ENCODE measurements at places on chromosomes 7 and 10.

GRCh38 chr7:92824901-92825480 lies 11.4 kb downstream of the CDK6 start:
- DNase-seq = no peak

DNA sequence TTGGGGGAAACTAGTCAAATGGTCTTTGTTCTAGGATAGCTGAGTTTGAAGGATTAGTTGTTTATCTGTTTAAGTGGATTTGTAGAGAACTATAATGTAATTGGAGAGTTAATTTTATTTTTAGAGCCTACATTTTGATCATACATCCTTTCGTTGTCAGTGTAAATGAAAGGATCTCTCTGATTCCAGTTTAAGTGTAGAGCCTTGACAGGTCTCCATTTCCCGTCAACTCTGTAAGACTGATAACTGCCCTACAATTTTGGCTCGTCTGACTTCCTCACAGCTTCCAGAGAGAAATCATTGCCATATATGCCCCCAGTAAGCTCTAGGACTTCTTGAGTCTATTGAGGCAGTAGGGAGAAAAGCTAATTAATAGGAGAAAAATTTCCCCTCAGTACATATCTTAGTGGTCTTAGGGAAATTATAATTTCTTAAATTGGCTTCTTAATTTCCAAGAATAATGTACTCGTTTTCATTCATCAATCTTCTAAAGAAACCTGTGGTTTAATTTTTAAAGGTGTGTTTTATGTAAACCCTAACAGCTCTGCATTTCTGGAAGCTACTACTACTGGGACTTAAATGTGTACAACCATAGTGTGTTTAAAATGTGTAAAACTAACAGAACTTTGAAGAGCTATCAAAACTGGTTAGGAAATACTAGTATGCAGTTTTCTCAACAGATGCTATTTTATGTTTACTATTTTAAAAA lies 3.8 kb downstream of the KMT2E start:
- peak; percentile 44 for DNase-seq

DNA sequence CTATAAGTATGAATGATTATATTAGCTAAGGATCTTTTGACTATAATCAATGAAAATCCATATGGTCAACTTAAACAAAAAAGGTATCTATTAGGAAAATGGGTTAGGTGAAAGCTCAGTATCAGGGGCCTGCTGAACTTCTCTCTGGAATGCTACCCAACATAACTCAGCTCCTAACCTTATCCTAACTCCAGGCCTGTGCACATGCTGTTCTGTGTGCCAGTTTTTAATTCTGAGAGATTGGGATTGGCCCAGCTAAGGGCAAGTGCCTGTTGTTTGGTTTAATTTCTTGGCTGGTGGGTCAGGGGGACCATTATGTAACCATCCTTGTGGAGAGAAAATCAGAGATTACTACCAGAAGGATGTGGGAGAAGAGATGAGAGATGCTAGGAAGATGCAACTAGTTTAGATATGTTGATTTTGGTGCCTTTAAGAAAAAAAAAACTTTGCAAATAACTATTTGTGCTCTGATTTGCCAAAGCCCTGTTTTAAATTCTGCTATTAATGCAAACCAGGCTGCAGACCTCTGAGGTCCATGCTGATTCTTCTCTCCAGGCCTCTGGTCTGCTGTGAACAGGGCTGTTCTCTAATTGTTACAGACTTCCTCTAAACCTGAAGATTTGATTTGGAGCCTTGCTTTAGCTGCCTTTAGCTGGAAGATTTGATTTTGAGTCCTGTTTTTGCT lies 23.9 kb upstream of the HDAC9 start:
- DNase-seq = no peak

DNA sequence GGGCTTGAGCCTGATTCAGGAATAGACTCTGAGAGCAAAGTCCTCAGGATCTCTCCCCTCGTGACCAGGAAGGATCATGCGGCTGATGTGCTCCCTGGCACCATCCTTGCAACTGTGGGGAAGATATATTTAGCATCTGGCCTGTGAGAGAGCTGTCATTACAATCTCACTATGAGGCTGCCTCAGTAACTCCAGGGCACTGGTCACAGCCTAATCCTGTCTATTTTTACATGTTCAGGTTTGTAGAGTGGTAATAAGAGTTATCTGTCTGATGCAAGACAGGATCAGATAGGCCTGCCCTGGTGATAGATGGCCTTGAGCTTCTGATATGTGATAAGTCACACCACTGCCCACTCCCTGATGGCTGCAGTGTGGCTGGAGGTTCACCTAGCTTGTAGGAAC lies 50.7 kb downstream of the PPP1R3C start:
- no peak for DNase-seq

DNA sequence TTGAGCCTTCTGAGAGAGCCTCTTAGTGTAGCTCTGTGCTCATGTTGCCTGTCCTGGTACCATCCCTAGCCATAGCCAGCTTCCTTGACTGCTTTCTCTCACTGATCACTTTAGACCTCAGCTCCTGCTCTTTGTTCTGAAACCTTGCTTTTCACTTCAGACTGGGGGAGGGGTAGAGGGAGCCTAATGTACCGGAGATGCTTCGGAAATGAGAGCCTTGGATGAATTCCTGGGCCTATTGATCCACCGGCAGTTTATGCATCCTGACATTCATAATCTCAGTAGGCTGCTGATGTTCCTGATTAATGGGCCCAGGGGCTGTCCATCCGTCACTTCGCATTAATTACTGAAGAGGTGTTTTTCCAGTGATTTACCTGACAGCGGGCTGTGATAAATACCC lies 38.8 kb downstream of the R3HCC1L start:
- DNase-seq = no peak

DNA sequence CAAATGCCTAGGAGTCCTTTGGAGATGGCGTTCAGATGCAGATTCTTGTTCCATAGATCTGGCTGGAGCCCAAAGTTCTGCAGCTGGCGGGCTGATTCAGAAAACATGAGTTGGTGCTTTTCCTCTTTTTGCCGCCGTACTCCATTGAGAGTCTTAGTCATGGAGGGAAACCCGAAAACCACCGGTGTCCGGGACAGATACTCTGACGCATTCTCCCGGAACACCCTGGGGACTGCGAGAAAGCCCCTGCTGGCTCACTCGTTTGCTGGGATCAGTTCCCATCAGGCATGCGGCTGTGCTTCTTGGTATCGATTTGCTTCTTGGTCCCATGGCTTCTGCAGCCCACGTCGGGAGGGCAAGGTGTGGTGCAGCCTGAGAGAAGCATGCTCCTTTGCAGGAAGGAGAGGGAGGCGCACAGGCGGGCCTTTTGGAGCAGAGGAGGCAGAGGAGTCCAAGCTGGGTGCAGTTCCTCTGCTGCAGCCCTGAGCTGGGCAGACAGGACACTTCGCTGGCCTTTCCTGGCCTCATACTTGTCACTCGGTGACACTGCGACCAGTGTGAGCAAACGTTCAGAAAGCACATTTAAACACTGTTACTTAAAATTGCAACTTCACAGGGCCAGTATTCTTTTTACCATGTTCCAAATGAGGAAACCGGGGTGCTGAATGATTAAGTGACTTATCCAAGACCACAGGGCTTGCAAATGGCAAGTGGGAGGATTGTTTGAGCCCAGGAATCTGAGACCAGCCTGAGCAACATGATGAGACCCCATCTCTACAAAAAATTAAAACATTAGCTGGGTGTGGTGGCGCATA lies 30.6 kb upstream of the PFKFB3 start:
- no peak for DNase-seq

DNA sequence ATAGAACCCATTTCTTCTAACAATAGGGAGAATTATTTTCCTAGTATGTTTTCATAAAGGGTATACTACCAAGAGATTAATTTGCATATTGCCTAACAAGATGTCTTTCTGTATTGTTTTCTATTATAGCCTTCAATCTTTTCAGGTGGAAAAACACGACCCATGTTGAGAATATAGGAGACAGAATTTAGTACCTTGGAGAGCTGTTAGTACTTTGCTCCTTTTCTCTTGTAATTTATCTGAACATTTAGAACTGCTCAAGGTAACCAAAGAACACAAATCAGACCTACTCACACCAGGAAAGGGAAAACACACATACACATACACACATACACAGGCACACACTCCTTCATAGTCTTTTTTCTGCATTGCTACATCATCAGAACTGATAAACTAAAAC lies 7.8 kb upstream of the TRDMT1 start:
- no peak for DNase-seq

DNA sequence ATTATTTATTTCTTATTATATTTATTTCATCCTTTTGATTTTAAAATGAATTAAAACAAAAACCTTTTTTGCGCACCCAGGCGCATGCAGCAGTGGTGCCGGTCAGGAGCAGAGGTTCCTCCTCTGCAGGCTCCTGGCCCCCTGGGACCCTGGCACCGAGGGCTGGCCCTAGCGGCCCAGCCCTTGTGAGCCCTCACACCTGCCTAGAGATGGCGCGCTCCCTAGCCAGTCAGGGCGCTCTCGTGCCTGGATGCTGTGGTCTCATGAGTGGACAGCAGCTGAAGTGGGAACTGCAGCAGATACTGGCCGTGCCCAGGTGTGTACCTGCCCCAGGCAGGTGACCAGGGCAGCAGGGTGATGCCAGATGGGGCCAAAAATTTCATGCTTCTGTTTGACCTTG lies 13.8 kb downstream of the RET start:
- DNase-seq = no peak

GRCh38 chr10:26970667-26971066 lies 109.9 kb upstream of the ABI1 start:
- DNase-seq = no peak

- no peak for DNase-seq
Measured at GRCh38 chr10:109846832-109847231, 76.5 kb downstream of the XPNPEP1 start.

- DNase-seq = no peak
Measured at GRCh38 chr10:94194256-94194655, 168.5 kb downstream of the NOC3L start.

DNA sequence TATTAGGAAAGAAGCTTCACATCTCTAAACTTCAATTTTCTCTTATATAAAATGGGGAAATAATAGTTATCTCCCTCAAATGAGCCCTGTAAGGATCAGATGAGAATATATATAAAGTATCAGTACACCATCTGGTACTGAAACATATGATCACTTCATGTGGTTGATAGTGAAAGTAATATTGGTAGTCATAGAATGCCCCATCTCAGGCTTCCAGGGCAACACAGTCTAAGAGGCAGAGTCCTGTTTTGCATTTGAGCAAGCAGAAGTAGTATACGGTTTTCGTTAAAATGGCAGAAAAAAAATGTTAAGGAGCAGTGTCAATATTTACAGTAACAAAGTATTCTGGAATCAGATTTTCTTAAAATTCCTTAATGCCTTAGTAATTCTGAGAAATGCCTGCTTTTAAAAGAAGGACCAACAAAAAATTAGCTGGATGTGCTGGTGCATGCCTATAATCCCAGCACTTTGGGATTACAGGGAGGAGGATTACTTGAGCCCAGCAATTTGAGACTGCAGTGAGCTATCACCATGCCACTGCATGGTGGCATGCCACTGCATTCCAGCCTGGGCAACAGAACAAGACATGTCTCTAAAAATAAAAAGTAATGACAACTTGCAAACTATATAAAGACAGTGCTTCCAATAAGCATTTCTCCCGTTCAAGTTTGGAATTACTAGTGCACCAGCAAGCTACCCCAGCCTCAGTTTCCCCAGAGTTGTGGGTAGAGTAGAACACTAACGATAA lies 19.8 kb downstream of the KBTBD2 start:
- DNase-seq = no peak

- DNase-seq = no peak
Measured at GRCh38 chr10:5449227-5449626, 36.9 kb downstream of the NET1 start.

DNA sequence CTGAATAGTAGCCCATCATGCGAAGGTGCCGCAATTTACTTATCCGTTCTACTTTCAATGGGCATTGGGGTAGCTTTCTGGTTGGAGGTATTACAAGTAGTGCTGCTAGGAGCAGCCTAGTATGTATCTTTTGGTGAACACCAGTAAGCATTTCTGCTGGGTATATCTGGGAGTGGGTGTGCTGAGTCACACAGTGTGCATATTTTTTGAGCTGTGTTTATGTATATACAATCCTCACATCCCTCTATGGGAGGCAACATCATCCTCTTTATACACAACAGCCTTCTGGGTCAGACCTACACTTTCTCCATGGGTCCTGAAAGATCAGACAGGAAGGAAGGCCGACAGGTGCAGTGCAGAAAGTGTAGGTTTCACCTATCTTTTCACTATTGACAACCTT lies 36.3 kb downstream of the PYROXD2 start:
- no peak for DNase-seq

- peak; percentile 91 for DNase-seq
Measured at GRCh38 chr10:72215611-72216549, at the start of the genes ANAPC16 and ASCC1. Gene ANAPC16, plus strand, starts transcription at chr10:72216012. Its CDS starts 7,903 bp downstream, at chr10:72223915. Gene ASCC1, minus strand, starts transcription at chr10:72216276. Its CDS starts 2,978 bp downstream, at chr10:72213298.

GRCh38 chr7:155355176-155355575 lies 57.5 kb downstream of the INSIG1 start:
- no peak for DNase-seq

DNA sequence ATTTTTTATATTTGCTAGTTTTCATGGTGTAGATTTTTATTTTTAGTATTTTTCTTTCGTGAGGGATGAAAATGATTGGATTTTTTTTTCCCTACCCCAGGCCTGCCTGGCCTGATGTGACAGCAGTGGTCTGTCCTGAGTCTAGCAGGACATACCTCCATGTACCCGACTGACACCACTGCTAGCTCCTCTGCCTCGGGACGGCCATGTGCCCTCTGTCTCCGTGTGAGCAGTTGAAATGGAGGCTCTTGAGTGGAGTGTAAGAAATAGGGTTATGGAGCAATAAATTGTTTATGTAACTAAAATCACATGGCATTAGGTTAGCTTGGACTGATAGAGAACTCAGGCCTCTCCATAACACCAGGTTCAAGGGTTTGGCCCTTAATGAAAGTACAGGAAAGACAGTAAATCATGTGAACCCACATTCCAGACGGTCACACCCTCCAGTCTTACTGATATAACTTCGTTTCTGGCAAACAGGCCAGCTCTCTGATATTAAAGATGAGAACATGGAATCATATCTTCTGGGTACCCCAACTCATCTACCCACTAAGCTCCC lies 734.1 kb downstream of the KCNMA1 start:
- no peak for DNase-seq

- DNase-seq = no peak
Measured at GRCh38 chr10:4947039-4947634, 16.1 kb upstream of the AKR1C1 start.

- peak; percentile 69 for DNase-seq
Measured at GRCh38 chr10:101839416-101840063, 4.1 kb downstream of the KCNIP2 start.

GRCh38 chr7:138980563-138981291 lies 462 bp downstream of the KIAA1549 start:
- DNase-seq = no peak
